ENCODE measurements at places on chromosomes 11 and 22.

GRCh38 chr11:122258446-122259194 is 142.6 kb upstream of the BLID start:
- DNase-seq: no peak

GRCh38 chr11:120134931-120135228 is 3.0 kb downstream of the TRIM29 start:
- no peak for DNase-seq

- DNase-seq: no peak
These were observed 35.9 kb downstream of the CTSC start for GRCh38 chr11:88301488-88302140.

DNA sequence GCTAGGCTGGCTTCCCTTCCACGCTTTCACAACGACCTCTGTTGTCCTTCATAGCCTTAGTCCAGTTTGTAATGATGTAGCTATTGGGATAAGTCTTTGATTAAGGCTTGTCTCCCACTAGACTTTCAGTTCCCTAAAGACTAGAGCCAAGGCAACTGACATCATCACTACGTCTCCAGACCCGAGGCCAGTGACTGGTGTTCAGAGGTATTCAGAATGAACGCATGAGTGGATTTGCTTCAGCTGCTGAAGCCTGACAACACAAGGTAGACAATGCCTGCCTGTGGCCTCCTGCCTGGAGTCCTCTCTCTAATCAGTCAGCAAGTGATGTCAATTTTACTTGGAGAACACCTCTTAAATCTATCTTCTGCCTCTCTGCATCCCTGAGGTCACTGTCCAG is 13.6 kb downstream of the EFCAB6 start:
- no peak for DNase-seq

DNA sequence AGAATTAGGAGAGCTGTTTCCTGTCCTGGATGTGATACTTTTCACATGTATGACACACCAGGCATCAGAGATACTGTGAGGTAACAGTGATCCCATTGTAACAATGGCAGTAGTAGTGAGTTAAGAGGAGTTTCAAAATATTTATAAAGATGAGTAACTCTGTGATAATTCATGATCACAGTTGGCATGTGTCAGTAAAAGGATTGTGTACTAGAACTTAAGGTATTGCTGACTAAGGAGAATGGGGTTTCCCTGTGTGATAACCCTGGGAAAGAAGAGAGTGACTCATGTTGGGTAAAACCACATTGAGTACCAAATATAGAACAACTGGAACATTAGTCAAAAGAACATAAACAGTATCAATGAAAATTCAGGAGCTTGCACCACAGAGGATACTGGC is 22.9 kb upstream of the SLC5A1 start:
- no peak for DNase-seq

DNA sequence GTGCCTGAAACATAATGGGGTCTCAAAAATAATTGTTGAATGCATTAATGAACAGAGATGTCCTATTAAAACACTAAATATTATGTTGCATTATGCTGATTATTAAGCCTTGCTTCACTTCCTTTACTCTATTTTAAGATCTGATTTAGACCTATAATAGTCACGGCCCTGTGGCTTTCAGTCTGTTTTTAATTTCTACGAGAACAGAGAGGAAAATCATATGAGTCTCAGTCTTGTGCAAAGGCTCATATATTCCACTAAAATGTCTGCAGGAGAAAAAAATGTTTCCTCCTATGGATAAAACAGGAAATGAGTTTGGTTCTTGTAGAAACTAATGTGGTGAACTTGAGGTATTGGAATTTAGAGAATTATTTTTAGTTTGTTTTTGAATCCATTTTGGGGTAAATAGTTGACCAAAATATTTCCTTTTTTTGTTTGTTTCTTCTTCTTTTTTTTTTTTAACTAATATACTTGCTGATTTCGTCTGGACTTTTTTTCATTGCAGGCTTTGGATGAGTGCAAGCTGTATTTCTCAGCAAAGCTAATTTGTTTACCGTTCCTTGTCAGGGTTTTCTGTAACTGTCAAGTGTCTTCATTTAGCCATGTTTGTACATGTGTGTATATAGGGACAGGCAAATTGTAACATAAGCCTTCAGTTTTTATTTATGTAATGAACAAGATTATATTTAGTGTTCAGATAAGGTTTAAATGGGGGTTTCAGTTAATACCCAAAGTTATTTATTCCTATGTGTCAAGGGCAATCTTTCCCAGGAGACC is 139.1 kb upstream of the DDI1 start:
- DNase-seq: no peak

- DNase-seq: no peak
These were observed 1.7 kb upstream of the XBP1 start for GRCh38 chr22:28801845-28802594.

GRCh38 chr11:117230286-117230961 is 1.4 kb downstream of the PCSK7 start:
- no peak for DNase-seq

- DNase-seq: no peak
These were observed 723 bp downstream of the OR51M1 start for GRCh38 chr11:5384335-5384734.

DNA sequence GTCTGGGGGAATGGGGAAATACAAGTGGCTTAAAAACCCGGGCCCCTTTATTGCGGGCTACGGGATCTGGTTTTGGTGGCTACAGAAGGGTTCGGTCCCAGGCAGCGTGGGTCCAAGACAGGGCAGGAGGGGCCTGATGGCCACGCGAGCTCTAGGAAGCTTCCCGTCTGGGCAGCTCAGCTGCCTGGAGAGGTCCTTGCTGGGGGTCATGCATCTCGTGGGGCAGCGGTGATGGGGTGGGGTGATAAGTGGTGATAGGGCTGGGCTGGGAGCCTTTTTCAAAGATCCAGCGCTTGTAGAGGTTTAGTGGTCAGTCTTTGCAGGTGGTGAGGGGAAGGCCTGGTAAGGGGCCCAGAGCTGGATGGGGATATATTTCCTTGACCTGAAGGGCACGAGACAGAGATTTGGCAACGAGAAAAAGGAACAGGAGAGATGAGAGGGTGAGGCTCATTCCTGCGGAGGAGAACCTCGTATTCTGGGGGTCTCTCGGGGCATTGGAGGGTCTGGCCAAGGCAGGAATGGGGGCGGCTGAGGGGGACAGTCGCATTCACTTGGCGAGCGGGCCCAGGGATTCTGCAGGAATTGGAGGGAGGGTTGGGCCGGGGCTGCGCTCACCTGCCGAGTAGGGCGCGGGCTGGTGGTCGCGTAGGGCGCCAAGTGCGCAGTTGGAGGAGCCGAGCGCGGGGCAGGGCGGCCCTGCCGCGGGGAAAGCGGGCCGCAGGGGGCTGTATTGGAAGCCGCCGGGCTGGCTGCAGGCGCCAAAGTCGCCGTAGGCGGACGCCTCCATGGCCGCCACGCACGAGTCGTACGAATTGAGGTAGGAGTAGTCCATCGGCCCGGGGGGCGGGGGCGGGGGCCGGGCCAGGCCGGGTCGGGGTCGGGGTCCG is 560 bp downstream of the PHOX2A start:
- no peak for DNase-seq

DNA sequence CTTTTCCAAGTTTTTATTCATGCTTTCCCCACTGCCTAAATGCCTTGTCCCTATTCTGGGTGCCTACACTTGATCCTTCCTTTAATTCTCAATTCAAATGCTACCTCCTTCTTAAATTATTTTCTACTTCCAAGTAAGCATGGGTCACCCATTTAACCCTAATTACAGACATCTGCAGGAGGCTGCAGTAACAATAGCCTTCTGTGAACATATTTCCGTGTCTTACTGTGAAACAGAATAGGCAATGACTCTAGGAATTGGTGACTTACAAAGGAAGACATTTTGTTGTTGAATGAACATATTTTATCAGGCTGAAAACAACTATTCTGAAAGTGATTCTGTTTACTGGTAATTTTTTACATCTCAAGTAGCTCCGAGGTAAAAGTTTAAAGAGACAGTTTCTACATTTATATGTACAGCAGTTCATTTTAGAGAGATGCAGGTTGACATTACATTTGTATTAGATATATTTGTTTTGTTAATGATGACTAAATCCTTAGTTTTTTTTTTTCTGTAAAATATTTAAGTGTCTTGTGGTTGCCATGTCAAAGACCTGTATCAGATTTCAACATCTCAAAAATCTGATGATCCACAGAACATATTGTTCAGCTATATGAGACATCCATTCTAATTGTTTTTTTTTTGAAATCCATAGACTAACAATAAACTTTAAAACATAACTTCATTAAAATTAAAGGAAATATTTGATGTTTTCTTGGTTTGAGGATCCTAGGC is 316.8 kb downstream of the CASP12 start:
- DNase-seq: no peak

DNA sequence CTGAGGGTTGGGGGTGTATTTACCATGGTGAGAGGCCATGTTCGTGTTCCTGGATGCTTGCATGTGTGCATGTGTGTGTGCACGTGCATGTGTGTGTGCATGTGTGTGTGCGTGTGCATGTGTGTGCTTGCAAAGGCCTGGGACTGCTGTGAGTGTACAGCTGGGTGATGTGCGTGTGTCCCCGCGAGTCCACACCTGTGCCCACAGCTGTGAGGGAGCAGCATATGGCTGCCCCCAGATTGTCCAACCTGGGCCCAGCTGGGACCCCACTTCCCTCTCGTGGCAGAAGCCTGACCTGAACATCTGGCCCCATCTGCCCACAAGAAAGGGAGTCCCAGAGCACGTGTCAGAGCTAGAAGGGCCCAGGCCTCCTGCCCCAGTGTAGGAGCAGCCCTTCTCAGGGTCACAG is 8.4 kb upstream of the CD248 start:
- DNase-seq: no peak

GRCh38 chr11:31798554-31799434 is 12.3 kb downstream of the PAX6 start:
- no peak for DNase-seq

DNA sequence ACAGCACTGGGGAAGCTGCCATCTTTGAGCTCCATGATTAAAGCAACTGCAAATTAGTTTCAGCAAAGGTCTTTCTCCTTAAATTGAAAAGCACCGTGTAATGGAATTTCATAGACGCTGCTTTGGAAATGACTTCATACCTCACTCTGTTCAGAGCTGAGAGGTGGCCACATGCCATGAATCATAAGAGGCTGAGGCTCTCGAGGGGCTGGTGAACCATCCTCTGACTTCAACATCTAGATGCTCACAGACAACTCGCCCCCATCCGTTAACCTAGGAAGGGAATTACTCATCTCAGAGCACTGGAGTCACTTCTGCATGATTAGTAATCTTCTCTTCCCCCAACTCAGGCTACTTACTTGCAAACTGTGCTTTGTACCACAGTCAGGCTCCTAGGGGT is 122.3 kb downstream of the RCN1 start:
- no peak for DNase-seq

Measured in midbrain (tissue), 1 donor.